Cardiac fibroblast (primary cell): ENCODE measurements at places on chromosomes 6 and 20.
A peak's percentile ranks its signal among the peaks of the same experiment; 100 is the strongest.

DNA sequence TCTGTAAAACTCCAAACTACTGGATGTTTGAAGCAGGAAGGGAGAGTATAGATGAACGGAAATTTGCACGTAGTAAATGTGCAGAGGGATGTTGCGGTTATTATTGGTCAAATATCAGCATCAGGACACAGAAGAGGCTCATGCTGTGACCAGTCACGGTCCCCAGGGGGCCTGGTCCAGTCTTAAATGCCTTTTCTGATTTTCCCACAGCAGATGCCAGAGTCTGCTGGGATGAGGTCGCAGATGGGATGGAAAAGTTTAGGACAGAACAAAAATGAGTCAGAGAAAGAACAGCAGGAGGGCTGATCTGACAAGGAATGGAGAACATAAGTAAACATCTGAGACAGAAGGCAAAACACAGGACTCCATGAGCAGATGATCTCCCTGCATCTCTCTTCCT lies 11.7 kb upstream of the SIRPG start:
- DNase-seq = no peak

- DNase-seq = peak; percentile 26
Observed at GRCh38 chr6:36387440-36388303, at the start of gene ETV7. TSS of gene ETV7 (minus strand) at chr6:36387669. CDS start at chr6:36387541, 128 bp downstream.

GRCh38 chr6:84137051-84137375 lies 90.4 kb downstream of the CEP162 start:
- DNase-seq = peak; percentile 11

- peak; percentile 17 for DNase-seq
Observed at GRCh38 chr20:19673575-19673974, 84.5 kb upstream of the RIN2 start.

DNA sequence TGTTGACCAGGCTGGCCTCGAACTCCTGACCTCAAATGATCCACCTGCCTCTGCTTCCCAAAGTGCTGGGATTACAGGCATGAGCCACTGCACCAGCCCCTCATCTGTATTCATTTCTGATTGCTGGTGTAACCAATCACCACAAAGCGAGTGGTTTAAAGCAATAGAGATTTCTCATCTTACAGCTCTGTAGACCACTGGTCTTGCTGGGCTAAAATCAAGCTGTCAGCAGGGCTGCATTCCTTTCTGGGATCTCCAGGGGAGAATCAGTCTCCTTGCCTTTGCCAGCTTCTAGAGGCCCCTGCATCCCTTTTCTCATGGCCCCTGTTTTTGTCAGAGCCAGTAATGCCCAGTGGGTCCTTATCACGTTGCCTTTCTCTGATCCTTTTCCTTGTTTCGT lies 49.9 kb upstream of the PMEPA1 start:
- DNase-seq = no peak

- no peak for DNase-seq
Observed at GRCh38 chr6:166394036-166394892, 11.5 kb upstream of the MPC1 start.

- DNase-seq = no peak
Observed at GRCh38 chr6:36039112-36039511, 11.5 kb downstream of the MAPK14 start.

DNA sequence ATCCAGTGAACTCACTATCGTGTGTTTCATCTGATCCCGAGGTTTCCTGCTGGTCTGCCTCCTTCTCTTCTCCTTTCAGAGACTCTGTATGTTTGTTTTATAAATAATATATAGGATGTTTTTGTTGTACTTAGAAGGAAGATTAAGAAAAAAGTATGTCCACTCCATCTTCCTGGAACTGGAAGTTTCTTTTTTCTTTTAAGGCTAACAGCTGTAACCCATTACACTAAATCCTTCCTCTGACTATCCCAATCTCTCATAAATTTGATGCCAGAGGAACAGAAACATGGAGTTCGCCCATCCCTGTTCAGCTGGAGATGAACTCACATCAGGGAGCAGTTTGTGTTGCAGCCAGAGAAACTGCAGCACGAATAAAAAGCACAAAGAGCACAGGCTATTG lies 20.7 kb downstream of the RIPK1 start:
- no peak for DNase-seq

DNA sequence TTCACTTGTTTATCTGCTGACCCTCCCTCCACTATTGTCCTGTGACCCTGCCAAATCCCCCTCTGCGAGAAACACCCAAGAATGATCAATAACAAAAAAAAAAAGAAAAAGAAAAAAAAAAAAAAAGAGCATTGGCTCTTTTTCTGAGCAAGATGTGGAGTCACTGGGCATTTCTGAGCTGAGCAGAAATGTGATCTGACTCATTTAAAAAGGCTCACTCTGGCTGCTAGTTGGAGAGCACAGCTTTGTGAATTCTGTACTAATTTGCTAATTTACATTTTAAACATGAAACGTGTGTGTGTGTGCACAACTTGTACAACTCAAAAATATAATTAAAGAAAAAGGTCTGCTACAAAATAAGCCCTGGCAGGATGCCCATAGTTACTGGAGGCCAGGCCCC lies 20.2 kb downstream of the SCML4 start:
- no peak for DNase-seq

GRCh38 chr6:94651239-94651638 lies 926.1 kb upstream of the MANEA start:
- no peak for DNase-seq

GRCh38 chr20:33005132-33005566 lies 916 bp upstream of the SUN5 start:
- DNase-seq = peak; percentile 25

DNA sequence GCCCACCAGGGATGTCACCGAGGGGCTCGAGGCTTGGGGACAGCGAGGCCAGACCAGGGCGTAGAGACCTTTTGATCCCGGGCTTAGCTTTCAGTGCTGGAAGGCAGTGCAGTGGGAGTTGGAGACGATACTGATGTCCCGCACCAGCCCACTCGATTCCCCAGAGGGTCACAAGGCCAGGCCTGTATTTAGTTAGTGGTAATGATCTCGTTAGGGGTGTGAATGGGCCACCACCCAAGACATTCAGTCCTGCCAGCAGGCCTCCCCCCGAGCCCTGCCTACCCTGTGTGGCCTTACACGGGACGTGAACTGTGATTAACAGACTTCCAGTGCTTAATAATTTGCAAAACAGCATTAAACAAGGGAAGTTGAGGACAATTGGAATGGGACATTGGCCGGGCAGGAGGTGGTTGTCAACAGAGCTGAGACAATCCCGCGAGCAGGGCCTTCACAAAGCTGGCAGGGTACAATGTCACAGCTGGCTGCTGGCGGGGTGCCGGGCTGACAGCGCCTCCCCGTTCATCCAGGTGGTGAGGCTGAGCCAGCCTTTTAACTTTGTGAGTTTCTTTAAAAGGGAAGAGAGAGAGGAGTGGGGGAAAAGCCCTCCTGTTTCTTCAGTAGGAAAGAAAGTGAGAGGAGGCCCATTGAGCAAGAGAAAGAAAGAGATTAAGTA lies 175.3 kb upstream of the RALGAPA2 start:
- DNase-seq = no peak

DNA sequence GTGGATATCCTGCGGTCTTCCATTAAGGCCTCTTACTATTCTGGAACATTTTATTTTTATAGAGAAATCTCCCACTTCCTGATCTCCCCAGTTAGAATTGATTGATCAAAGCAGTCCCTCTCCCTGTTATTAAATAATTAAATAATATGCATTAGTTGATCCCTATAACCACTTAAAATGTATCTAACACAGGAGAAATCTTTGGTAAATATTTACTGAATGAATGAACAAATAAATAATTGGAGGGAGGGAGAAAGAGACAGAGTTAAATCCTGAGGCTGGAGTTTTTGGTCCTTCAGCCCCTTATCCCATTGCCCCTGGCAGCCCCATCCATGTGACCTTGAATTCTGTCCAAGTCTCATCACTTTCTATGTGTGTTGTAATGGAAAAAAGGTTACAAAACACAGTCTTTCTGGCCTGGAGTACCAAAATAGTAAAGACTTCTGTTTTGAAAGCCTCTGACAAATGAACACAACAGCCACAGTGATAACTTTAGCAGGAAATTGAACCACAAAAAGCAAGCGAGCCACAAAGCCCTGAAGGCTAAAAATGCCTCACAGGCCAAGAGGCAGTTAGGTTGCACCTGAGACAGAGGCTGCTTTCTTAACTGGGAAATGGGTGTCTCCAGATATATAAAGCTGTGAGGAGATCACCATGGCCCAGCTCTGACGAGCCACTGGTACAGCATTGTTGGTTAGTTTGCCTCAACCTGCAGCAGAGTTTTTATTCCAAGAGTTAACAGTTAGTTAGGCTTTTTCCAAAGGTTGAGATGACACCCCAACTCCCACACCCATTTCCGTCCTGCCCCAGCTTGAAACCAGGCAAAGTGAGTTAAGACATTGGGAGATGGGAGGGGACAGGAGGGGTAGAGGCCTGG lies 11.3 kb downstream of the NT5E start:
- DNase-seq = peak; percentile 90

DNA sequence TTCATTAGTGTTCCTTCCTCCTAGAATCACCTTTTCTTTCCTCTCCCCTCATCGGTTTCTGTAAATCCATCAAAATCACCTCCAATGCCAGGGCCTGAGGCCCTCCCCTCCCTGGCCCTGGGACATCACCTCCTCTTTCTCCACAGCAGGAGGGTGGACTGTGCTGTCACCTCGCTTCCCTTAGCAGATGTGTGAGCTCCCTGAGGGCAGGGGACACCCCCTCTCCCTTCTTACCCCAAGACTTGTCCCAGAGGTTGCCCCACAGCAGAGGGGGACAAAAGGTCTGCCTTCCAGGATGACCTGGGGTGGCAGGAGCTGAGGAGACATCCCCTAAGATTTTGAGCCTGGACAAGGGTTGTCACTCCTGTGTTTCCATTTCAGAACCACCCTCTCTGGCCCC lies 5.9 kb downstream of the ULBP1 start:
- DNase-seq = no peak

- DNase-seq = no peak
Observed at GRCh38 chr20:4810426-4811019, 88.8 kb downstream of the PRND start.

GRCh38 chr6:159093609-159094443 lies 49.0 kb upstream of the TAGAP start:
- DNase-seq = no peak

- peak; percentile 64 for DNase-seq
Observed at GRCh38 chr20:32336918-32337347, 21.2 kb upstream of the ASXL1 start.

DNA sequence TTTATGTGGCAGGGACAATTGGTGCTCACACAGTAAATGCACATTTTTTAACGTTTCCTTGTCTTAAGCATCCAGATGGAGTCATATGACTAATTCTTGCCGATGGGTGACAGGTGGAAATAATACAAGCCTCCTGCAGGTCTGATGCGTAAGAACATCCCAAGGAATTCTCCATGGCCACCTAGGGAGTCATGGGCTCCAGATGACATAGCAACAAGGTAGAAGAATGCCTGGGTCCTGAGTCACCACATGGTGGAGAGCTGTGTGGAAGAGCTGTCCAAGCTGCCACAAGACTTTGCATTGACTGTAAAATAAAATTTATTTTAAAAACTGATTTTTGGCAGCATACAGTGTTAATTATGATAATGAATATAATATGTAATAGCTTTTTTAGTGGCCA lies 77.0 kb upstream of the MAP3K7 start:
- DNase-seq = no peak

GRCh38 chr6:10315658-10316372 lies 99.1 kb downstream of the TFAP2A start:
- DNase-seq = no peak

- peak; percentile 47 for DNase-seq
Observed at GRCh38 chr6:72622094-72622940, 453 bp downstream of the KCNQ5 start.

- no peak for DNase-seq
Observed at GRCh38 chr6:14276071-14276470, 158.5 kb downstream of the CD83 start.

GRCh38 chr20:48332555-48332954 lies 495.2 kb downstream of the PREX1 start:
- DNase-seq = no peak

- DNase-seq = no peak
Observed at GRCh38 chr6:33909737-33910136, 105.9 kb upstream of the MLN start.

- DNase-seq = no peak
Observed at GRCh38 chr6:125469915-125470314, 168.1 kb upstream of the HDDC2 start.

DNA sequence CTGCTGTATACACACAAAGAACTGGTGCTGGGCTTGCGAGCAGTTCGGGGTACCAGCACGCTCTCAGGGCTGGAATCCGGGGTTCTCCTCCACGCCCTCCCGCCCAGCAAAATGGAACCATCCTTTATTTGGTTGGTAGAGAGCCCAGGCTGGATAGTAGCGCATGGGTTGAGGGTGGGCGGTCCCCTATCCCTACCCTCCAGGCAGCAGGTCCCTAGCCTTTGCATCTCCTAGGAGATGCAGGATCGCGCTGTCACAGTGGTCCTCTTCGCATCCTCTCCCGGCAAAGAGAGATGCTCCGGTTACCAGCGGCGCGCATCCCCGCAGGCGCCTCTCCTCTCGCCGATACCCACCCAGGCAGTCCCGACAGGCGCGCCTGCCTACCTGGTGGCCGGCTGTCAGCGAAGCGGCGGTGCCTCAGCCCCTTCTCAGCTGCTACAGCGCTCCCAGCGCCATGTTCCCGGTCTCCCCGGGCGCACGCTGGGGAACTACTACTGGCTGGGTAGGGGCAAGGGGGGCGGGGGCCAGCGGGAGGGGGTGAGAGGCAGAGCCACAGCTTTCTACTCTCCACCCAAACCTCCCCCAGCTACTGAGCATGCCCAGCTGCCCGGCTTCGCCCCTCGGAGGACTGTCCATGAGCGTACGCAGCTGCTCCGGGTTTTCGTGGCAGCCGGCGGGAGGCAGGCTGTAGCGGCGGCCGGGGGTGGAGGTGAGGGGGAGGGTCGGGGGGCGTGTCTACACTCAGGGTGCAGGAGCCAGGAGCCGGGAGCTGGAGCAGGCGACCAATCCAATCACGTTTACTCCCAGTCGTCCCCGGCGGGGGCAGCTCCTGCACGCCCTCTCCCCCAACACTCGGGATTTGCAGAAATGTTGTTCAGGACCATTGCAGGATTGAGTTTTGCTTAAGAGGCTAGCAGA lies at the start of gene PAK5:
Gene PAK5 (minus strand): TSS at position 699 of the 918 bp plus-strand sequence. CDS start 194,748 bp downstream, outside the sequence.
- no peak for DNase-seq
